ENCODE measurements at places on chromosomes 4 and X. TPM values are rescaled to one million over a fixed set of nuclear protein-coding genes. Genes with fewer than 3 reads are reported as not detected.
A peak's percentile ranks its signal among the peaks of the same experiment; 100 is the strongest.

DNA sequence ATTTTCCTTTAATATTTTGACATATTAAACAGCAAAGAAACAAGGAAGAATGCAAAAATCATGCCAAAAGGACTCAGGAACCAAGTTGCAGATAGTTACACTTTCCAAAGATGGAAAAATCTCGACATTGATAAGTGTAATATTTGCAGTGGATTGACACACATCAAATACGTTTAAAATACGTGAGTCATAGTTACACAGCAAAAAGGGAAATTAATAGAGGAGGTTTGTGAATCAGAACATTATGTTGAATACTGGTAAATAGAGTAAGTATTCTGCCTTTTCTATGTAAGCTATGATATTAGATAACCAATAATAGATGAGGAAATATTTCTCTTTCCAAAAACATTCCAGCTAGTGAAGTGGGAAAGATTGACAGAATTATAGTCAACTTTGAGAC is 1761.3 kb upstream of the IGFBP7 start:
- DNase-seq: no peak
- H3K27me3 ChIP-seq: no peaks in the 10 kb centered on the region
- no peak overlapping the region for H3K4me3 ChIP-seq
- no peaks in the 10 kb centered on the region for H3K4me1 ChIP-seq

The LRP2BP gene
- 0.22 TPM for polyA plus RNA-seq

GRCh38 chr4:143701365-143701764 is 890 bp upstream of the FREM3 start:
- DNase-seq: no peak

GRCh38 chr4:53122280-53123116 is 243.4 kb downstream of the SCFD2 start:
- no peaks in the 10 kb centered on the region for H3K27me3 ChIP-seq
- no peak overlapping the region for H3K4me3 ChIP-seq
- H3K4me1 ChIP-seq: peaks cover 58% of the 10 kb centered on the region
- peak overlapping the region; percentile 53 for H3K27ac ChIP-seq
- DNase-seq: peak; percentile 59

DNA sequence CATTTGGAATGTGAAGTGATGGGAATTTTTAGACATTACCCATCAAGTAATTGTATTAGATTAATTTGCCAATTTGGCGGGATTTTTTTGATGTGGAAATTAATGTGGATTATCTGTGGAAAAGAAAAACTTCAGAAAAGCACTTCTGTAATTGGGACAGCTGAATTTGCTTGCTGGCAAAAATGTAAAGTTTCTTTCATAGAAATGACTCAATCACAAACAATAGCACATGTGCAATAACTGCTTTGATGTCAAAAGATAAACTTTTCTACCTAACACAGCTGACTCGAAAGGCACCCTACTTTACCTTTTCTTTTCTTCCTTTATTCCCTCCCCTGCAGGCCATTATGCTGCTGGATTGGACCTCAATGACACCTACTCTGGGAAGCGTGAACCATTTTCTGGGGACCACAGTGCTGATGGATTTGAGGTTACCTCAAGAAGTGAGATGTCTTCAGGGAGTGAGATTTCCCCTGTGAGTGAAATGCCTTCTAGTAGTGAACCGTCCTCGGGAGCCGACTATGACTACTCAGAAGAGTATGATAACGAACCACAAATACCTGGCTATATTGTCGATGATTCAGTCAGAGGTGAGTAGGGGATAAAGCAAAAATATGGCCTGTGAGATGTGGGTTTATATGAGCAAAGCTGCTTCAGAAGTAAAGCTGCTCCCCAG is 1.4 kb downstream of the AREG start:
- no peak overlapping the region for H3K27ac ChIP-seq
- H3K4me3 ChIP-seq: no peak overlapping the region
- H3K36me3 ChIP-seq: no peaks in the 10 kb centered on the region
- no peak for DNase-seq
- no peaks in the 10 kb centered on the region for H3K27me3 ChIP-seq

DNA sequence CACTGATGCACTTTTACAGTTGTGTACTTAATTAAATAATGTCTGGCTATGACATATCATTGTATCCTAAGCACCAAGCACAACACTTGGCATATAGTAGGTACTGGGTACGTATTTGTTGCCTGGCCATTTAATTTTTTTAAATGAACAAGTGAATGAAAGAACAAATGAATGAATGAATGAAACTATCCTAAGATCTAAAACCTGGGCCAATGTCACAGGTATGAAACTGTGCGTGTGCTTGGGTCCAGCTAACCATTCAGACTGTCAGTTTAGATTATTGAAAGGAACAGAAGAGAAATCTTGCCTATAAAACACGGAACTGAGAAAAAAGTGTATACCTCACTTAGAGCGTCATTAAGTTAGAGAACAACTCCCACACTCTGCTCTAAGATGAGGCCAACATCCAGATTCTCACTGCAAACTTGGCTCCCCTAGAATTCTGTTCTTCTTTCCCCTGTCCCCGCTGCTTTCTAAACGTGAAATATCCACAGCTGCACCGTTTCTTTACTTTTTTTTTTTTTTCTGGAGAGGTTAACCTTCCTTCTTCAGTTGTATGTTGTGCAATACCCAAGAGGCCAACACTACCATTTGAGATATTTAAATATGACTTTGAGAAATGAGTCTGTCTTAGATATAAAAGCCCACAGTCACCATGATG is 17.3 kb upstream of the SEL1L3 start:
- DNase-seq: no peak
- H3K27me3 ChIP-seq: peaks cover 3% of the 10 kb centered on the region
- no peaks in the 10 kb centered on the region for H3K4me1 ChIP-seq
- H3K4me3 ChIP-seq: no peak overlapping the region
- no peaks in the 10 kb centered on the region for H3K36me3 ChIP-seq
